ENCODE measurements at places on chromosomes 3 and 15.

DNA sequence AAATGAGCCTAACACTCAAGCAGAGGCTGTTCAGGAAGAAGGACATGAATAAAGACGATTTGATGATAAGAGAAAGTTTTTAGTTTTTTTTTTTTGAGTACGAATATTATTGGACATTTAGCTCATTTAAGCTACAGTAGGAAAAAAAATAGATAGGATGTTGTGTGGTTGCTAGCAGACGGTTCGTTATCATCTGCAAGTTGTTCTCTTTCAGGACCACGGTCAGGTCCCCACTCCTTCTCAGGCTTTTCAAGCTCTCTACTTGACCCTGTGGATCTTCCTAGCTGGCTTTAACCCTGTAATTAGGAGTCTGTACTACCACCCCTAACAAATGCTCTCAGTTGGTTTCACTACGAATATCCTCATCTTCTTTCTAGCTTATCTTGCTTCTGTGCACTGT is 1.1 kb downstream of the KCNH8 start:
- DNase-seq: no peak

DNA sequence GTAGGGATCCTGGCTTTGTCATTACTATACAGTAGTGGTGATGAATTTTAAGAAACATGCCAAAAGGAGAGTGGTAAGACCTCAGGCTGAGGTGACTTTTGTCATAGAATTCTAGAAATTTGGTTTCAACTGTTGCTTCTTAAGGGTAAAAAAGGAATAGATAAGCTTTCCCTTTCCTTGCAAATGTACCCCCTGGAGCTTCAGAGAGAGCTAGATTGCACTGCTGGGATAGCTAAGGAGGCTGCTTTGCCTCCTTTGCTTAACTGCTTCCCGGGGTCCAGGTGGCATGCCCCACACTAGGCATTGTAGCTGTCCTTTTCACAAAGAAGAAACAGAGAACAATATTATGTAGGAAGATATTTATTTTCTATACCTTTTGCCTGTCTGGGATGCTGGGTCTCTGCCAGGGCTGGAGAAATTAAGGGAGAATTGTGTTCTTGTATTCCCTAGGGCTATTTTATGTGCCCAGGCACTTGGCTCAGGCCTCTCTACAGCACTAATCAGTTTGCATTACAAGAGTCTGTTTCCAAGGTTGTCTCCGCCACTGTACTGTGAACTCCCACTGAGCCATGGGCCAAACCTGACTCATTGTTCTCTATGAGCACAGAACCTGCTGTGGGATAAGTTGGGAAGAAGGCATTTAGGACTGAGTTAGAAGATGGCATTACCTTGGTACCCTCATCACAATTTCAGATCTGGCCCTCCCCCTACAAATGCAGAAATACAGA is 460.0 kb downstream of the PDCD6IP start:
- no peak for DNase-seq

DNA sequence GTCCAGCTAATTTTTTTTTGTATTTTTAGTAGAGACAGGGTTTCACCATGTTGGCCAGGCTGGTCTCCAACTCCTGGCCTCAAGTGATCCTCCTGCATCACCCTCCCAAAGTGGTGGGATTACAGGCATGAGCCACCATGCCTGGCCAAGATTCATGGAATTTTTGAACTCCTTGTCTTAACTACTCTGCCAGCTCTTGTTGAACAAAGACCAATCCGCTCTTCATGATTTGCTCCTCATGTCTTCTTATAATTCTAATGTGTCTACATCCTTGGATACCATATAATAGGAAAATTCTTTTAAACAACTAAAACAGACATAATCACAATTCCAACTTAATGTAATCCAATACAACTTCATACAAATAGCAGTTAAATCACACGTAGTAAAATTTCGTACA is 21.3 kb downstream of the UBA5 start:
- no peak for DNase-seq

GRCh38 chr3:27930052-27930602 is 208.0 kb upstream of the EOMES start:
- no peak for DNase-seq

- DNase-seq: no peak
Observed at GRCh38 chr3:61073566-61074165, 177.6 kb downstream of the FHIT start.

GRCh38 chr15:75895731-75896130 is 7.9 kb upstream of the FBXO22 start:
- DNase-seq: no peak

- DNase-seq: peak; percentile 42
Observed at GRCh38 chr15:100939791-100940190, 20.6 kb downstream of the LRRK1 start.

DNA sequence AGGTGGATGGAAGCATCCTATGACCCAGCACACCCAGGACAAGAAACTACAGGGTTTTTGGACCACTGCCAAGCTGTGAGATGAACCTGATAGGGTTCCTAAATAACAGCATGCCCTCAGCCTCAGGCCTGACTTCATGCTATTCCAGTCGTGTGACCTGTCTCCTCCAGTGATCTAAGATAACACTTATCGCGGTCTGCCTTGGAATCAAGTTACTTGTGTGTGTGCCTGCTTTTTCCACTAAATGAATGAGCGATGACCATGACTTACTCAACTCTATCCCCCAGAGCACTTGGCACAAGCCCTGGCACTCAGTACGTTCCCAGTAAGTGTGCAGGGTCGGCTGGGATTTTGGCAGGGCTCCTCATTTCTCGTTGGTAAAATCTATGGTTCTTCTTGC is 172.7 kb upstream of the TP63 start:
- DNase-seq: no peak

DNA sequence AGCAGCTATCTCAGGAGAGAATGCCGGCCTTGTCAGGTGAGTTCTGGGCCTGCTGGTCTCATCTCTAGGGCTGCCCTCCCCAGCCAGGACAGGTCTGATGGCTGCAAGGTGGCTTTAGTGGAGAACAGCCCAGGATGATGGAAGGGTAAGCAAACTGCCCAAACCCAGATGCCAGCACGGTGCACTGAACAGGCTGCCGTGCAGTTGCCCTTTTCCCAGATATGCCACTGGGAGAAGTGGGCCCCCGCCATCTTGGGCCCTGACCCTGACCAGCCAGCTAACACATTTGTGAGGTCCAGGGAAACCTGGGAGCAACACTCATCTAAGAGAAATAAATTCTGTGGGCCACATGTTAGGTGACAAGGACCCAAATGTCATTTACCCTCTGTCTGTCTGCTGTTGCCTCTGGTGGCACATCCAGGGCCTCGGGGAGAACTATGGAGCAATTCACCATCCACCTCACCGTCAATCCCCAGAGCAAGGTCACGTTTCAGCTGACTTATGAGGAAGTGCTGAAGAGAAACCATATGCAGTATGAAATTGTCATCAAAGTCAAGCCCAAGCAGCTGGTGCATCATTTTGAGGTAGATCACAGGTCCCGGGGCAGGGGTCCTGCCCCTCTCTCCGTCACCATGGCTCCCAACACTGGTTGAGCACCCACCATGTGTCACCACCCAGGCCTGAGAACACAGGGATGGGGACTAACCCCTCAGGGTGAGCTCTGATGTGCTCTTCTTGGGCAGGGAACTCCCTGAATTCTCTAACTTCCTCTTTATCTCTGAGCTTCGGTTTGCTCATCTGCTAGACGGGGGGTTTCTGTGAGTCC is 1.8 kb downstream of the ITIH1 start:
- DNase-seq: peak; percentile 97

DNA sequence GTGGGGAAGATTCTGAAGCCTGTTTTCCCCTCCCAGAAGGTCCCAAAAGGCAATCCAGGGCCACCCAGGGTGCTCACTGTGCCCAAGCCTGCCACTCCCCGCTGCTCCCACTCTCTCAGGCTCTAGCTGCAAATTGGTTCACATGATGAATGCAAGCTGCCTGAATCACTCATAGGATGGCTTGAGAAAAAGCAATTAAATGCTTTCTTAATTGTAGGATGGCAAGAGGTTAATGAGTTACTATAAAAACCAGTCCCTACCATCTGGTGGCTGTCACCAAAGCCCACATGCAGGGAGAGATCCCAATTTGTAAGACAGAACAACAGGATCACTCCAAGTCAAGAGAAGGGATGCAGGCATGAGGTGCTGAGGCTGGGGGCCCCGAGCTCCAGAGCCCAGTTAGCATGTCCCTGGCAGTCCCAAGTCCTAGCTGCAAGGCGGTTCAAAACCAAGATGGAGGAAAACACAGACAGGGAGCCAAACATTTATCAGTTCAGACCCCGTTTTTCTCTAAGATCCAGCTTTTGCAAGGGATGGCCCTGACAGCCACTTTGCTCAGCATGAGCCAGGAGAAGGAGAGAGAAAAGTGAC is 207.1 kb downstream of the UACA start:
- DNase-seq: no peak

DNA sequence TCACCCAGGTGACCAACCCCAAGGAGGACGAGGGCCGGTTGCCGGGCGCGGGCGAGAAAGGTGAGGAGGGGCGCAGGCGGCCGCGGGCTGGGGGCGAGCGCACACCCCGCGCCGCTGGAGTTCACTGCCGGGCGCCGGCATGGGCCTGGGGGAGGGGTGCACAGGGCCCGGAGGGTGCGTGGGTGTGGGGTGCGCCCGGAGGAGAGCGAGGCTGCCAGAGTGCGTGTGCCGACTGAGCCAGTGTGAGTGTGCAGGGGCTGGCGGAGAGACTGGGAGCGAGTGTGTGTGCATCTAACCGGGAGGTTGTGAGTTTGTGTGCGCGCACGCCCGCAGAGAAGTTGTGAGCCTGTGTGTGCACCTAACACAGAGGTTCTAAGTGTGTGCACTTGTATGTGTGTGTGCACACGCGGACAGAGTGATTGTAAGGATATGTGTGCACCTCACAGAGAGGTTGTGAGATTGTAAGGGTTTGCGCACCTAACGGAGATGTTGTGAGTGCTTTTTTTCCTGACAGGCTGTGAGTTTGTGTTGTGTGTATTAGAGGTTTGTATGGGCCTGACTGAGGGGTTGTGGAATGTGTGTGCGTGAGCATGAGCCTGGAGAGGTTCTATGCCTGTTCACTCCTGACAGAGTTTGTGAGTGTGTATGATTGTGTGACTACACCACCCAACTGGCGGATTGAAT is 681 bp downstream of the CTDSPL start:
- DNase-seq: no peak

DNA sequence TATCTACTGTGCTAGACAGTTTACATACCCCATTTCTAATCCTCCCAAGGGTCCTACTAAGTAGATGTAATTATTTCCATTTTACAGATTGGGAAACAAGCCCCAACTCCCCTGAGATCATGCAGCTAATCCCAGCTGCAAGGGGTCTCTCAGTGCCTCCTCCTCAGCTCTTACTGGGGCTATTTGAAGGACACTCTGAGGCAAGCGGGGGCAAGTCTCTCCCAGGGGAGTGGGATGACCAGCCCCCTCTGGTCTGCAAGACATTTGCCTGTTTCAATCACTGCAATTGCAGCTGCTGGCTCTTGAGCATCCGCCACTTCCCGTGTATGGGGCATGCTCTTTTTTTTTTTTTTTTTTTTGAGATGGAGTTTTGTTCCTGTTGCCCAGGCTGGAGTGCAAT is 11.4 kb downstream of the LAMP3 start:
- DNase-seq: no peak

DNA sequence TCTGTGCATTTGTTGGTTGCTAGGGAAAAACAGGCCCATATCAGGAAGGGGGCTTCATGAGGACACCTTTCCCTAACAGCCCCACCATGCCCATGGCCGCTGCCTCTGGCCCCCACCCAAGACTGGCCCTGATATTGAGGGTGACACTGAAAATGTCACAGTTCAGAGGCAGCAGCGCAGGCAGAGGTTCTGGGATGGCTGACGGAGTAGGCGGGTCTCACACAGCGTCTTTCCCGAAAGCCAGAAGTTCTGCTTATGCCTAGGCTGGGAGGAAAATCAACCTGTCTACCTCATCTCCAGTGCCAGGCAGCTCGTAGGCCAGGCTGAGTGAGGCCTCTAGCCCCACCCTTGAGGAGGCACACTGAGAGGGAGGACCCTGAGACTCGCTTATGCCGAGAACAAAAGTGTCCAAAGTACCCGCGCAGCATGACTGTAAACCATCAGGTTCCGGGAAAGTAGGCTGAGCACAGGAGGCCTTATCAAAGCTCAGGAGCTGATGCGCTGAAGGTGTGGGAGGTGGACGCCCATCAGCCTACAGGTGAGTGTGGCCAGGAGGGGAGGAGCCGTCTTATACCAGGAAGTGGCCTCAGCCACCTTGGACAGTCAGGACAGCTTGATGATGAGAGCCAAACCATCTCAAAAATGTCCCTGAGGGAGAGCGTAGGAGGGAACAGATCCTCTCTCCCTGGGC is 27.5 kb downstream of the GRAMD2A start:
- DNase-seq: no peak

- DNase-seq: no peak
Observed at GRCh38 chr15:52193321-52193720, 2.1 kb upstream of the GNB5 start.

- no peak for DNase-seq
Observed at GRCh38 chr15:99439524-99439835, 126.3 kb upstream of the MEF2A start.

- no peak for DNase-seq
Observed at GRCh38 chr3:195885036-195885891, 23.1 kb downstream of the TNK2 start.

GRCh38 chr3:54176106-54176505 is 53.8 kb downstream of the CACNA2D3 start:
- DNase-seq: no peak

GRCh38 chr3:4493941-4494894 is 1.1 kb downstream of the ITPR1 start:
- no peak for DNase-seq

GRCh38 chr15:44101286-44101685 is 93.8 kb downstream of the FRMD5 start:
- no peak for DNase-seq

GRCh38 chr3:122784436-122784835 is 9.2 kb downstream of the HSPBAP1 start:
- no peak for DNase-seq

- no peak for DNase-seq
Observed at GRCh38 chr3:49313896-49314688, 25.8 kb downstream of the USP4 start.

GRCh38 chr3:147799601-147800000 is 390.4 kb downstream of the ZIC1 start:
- no peak for DNase-seq

DNA sequence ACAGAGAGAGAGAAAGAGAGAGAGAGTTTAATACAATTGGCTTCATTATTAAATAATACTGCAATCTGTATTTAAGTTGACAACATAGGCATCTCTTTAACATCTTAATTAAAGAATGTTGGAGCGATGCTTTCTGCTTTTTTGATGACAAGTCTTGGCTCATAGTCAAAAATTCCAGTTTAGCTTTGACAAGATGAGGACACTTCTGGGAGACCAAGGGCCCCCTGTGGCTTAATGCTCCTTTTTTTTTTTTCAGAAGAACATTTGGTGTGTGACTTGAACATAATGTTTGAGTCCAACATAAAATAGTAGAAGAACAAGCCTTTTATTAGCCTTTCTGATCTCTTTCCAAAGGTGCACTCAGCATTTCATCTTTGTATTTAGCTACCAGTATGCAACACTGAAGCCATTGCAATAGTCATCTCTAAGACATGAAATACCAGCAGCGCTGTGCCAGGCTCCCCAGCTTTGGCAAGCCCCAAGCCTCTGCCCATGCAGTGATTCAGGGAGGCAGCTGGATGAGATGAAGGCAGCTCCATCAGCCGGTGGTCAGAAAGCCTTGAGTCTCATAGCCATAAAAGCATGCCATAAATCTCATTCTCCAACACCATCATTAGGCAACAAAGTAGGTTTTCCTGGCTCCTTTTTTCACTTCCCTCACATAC is 349.4 kb upstream of the SEMA6D start:
- no peak for DNase-seq

GRCh38 chr3:82103241-82103640 is 341.8 kb upstream of the GBE1 start:
- DNase-seq: no peak
